Stimulated activated CD8-positive, alpha-beta memory T cell treated with anti-CD3 and anti-CD28 coated beads, Interleukin-2, amount 100 ng/mL, for 48 hours (primary cell): ENCODE measurements at places on chromosomes 7 and 10.

DNA sequence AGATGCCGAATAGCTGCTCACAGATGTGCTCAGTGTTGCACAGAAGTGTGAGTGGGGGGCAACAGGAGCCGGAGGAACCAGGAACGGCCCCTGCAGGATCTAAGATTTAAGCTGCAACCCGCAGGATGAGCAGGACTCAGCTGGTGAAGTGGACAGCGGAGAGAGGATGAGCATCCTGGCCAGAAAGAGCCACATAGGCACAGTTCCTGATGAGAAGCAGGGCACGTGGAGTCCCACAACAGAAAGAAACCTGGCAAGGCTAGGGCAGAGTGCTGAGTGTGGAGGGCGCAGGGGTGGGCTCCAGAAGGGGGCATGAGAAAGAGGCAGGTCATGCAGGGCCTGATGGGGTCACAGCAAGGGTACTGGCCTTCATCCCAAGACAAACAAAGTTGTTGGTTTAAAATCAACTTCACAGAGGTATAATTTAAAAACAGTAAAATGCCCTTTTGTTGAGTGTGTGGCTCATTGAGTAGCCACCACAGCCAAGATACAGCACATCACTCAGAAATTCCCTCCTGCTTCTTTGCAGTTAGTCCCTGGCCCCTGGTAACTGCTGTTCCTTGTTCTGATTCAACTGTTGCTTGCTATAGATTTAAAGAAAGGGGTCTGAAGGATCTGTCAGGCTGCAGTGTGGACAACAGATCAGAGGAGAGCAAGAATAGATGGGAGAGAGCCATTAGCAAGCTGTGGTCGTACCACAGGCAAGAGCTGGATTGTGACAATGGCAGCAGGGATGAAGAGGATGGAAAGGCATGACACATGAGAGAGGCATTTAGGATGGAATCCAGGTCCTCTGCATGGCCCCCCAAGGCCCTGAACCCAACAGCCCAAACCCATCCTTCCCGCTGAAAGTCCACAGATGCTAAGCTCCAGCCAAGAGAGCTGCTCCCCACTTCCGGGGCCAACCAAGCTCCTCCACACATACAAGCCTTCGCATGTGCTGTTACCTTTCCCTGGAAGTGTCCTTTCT lies 53.1 kb upstream of the OSBPL3 start:
- no peak for DNase-seq

GRCh38 chr7:4727914-4728705 lies 46.0 kb downstream of the FOXK1 start:
- no peak for DNase-seq

GRCh38 chr7:92657391-92657790 lies 67.2 kb upstream of the FAM133B start:
- DNase-seq = no peak

GRCh38 chr7:106424476-106425016 lies 139.8 kb upstream of the NAMPT start:
- no peak for DNase-seq

GRCh38 chr10:17250736-17251135 lies 22.7 kb downstream of the VIM start:
- no peak for DNase-seq

GRCh38 chr10:67923551-67923950 lies 39.1 kb downstream of the SIRT1 start:
- DNase-seq = no peak

DNA sequence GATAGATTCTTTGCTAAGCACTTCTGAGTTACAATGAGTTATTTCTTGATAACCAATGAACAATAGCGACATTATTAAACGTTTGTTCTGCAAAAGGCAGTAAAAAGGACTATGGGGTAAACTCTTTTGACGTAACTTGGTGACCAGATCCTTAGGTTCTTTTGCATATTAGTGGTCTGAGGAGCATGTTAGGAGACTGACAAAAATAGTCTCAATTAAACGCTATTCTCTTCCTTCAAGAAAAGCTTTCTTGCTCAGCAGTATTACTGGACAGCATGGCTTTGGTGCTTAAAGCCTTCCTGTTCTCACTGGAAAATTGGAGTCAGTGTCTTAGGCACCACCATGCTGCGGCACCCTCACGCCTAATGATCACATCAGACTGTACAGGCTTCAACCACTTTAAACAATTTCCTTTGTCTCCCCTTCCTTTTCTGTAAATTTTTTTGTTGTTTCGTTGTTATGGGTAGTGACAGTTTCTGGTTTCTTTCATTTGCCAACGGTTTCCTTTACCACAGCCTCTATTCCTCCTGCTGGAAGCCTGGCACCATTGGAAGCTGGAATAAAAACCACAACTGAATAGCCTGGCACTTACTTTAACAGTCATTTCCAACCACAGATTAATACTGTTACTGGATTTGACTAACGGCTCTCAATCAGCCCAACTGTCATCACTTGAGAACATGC lies 49.2 kb upstream of the FAM133B start:
- DNase-seq = no peak

- DNase-seq = peak; percentile 20
Measured at GRCh38 chr7:64686493-64687184, 20.7 kb downstream of the ZNF107 start.

- no peak for DNase-seq
Measured at GRCh38 chr7:123719197-123719721, 29.5 kb downstream of the WASL start.

GRCh38 chr7:137003566-137003965 lies 135.1 kb downstream of the CHRM2 start:
- DNase-seq = no peak
